Uterus (tissue), 4 donors: ENCODE measurements at places on chromosomes 16 and 17. TPM values are rescaled to one million over a fixed set of nuclear protein-coding genes. Genes with fewer than 3 reads are reported as not detected.

DNA sequence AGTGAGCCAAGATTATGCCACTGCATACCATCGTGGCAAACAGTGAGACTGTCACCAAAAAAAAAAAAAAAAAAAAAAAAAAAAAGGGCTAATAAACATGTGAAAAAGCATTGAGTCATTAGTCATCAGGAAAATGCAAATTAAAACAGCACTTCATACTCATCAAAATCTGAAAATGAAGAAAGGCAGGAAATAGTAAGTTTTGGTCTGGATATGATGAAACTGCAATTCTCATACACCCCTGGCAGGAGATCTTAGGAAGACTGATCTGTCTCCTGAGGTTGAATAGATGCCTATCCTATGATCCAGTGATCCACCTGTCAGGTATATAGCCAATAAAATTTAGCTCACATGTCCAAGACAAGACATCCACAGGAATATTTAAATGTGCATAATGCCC, 212.7 kb downstream of the CPPED1 start:
- DNase-seq, result no peak
- no peaks in the 10 kb centered on the region for H3K27me3 ChIP-seq
- H3K4me1 ChIP-seq, result no peaks in the 10 kb centered on the region
- no peak overlapping the region for H3K27ac ChIP-seq
- no peaks in the 10 kb centered on the region for H3K36me3 ChIP-seq

DNA sequence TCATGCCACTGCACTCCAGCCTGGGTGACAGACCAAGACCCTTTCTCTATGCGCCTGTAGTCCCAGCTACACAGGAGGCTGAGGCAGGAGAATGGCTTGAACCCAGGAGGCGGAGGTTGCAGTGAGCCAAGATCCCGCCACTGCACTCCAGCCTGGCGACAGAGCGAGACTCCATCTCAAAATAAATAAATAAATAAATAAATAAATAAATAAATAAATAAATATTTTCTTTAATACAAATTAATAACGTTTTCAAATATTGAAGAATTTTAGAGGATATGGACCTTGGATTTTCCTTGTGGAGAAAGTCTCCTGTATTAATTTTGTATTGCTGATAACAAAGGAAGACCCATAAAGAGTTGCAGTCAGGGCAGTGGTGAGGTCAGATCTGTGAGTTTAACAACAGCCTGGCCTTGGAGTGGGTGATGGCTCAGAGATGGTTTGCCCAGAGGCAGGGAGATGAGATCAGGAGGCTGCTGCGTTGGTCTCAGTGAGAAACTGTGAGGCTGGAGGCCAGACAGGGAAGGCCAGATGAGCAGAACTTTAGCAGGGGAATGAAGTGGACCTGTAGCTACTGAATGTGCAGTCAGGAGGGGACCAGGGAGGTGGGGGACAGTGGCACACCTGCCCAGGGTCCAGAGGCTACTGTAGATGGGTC, 4.4 kb upstream of the ASGR1 start:
- H3K27ac ChIP-seq, result no peak overlapping the region
- H3K4me1 ChIP-seq, result no peaks in the 10 kb centered on the region
- no peaks in the 10 kb centered on the region for H3K27me3 ChIP-seq
- no peak overlapping the region for H3K4me3 ChIP-seq
- H3K36me3 ChIP-seq, result no peaks in the 10 kb centered on the region

- DNase-seq, result no peak
- no peaks in the 10 kb centered on the region for H3K27me3 ChIP-seq
- H3K36me3 ChIP-seq, result no peaks in the 10 kb centered on the region
These were observed 1.1 kb downstream of the ATP2A1 start for GRCh38 chr16:28879261-28879840.

DNA sequence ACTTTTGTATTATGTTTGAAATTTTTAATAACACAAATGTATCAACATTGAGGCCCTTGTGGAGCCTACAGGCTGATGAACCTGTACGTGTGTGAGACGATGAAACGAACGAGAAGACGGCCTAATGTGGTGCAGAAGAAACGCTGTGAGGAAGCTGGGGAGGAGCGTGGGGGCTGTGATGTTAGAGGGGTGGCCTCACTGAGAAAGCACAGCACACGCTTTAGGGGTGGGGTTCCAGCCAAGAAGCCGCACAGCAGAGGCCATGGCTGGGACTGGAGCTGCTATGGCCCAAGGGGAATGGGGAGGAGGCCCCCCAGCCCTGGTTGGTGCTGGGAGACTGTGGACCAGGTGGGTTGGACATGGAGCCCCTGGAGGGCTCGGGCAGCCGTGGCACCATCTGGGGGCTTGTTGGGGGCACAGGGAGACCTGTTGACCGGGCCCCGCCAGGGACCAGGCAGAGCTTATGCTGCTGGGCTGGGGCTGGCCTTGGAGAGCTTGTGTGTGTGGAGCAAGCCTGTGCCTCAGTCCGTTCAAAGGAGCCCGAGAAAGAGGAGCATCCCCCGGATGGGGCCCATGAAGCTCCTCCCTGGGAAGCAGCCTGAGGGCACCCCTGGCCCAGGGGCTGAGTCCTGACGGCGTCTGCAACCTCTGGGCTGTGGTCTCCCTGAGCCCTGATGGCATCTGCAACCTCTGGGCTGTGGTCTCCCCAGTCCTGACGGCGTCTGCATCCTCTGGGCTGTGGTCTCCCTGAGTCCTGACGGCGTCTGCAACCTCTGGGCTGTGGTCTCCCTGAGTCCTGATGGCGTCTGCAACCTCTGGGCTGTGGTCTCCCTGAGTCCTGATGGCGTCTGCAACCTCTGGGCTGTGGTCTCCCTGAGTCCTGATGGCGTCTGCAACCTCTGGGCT, 44.7 kb downstream of the METRNL start:
- H3K27me3 ChIP-seq, result no peaks in the 10 kb centered on the region
- no peak overlapping the region for H3K27ac ChIP-seq
- no peak for DNase-seq
- H3K4me1 ChIP-seq, result no peaks in the 10 kb centered on the region

DNA sequence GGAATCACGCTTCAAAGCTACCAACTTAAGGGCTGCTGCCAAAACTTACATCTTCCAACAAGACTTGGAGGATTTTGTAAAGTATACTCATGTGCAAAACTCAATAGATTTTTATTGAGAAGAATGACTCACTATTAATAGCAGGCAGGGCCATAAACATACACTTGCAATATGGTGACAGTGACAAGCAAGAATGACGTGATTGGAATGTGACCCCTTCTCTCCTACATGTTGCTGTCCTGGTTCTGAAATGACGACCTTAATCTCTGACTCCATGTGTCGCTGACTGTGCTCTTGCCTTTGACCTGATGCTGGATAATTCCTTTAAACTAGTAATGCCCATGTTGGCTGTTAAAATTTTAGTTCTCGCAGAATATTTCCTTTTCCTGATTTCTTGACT, 174.5 kb downstream of the PARN start:
- H3K27ac ChIP-seq, result no peak overlapping the region
- no peaks in the 10 kb centered on the region for H3K36me3 ChIP-seq
- H3K27me3 ChIP-seq, result no peaks in the 10 kb centered on the region
- H3K4me3 ChIP-seq, result no peak overlapping the region
- DNase-seq, result no peak

DNA sequence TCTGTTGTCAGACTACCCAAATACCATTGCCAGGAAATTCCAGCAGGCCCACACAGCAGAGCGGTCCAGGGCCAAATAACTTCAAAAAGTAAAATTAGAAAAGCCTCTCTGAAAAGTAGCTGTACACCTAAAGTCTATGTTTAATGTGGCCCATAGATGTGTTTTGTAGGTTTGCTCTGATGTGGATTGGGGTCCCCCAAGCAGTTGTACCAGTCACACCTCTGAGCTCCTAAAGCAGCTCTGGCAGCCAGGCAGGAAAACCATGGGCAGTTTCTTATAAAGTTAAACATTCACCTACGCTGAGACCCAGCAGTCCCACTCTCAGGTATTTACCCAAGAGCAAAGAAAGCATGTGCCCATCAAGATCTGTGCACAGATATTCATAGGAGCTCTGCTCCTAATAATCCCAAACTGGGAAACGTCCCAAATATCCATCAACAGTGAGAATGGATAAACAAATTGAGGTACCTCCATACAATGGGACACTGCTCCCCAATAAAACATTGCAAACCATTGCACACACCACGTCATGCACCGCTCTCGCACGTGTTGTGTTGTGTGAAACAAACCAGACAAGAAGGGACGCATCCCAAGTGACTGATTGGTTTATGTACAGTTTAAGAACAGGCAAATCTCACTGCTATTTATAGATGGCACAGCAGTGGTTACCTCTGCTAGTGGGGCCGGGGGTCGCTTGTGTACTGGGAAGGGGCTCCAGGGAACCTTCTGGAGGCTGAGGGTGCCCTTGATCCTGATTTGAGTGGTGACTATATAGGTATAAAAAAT, 15.8 kb upstream of the PRM1 start:
- peak overlapping the region; percentile 59 for H3K27ac ChIP-seq

- H3K4me3 ChIP-seq, result no peak overlapping the region
- DNase-seq, result no peak
- H3K27ac ChIP-seq, result peak overlapping the region; percentile 65
These were observed 4.0 kb upstream of the PHKG2 start for GRCh38 chr16:30744183-30744582.

- H3K27me3 ChIP-seq, result no peaks in the 10 kb centered on the region
- no peaks in the 10 kb centered on the region for H3K36me3 ChIP-seq
- H3K4me3 ChIP-seq, result no peak overlapping the region
- H3K4me1 ChIP-seq, result no peaks in the 10 kb centered on the region
- DNase-seq, result no peak
These were observed 1.9 kb upstream of the ZNF19 start for GRCh38 chr16:71491054-71491453.

GRCh38 chr16:73056921-73057290, 9.0 kb upstream of the ZFHX3 start:
- peaks cover 11% of the 10 kb centered on the region for H3K4me1 ChIP-seq
- H3K27ac ChIP-seq, result peak overlapping the region; percentile 99
- H3K36me3 ChIP-seq, result no peaks in the 10 kb centered on the region
- H3K4me3 ChIP-seq, result peak overlapping the region; percentile 93
- DNase-seq, result no peak
- no peaks in the 10 kb centered on the region for H3K27me3 ChIP-seq

- H3K27ac ChIP-seq, result peak overlapping the region; percentile 92
- H3K36me3 ChIP-seq, result no peaks in the 10 kb centered on the region
- no peak overlapping the region for H3K4me3 ChIP-seq
- no peaks in the 10 kb centered on the region for H3K27me3 ChIP-seq
- H3K4me1 ChIP-seq, result peaks cover 10% of the 10 kb centered on the region
- DNase-seq, result peak; percentile 40
These were observed 65.0 kb downstream of the SMG6 start for GRCh38 chr17:2238432-2239169.

Gene RASL10B
- 5.6 TPM for total RNA-seq

Gene GAS2L2
- not detected for total RNA-seq

Gene DOC2B
- 6.2 TPM for total RNA-seq

Gene PNMT
- 3.8 TPM for total RNA-seq

Gene SDR42E2
- not detected for total RNA-seq

Gene CA7
- not detected for total RNA-seq

Gene DRC3
- 18.5 TPM for total RNA-seq

Gene TBX4
- not detected for total RNA-seq

Gene DNAH17
- total RNA-seq, result not detected
